ENCODE measurements at places on chromosomes 7 and 10.
A peak's percentile ranks its signal among the peaks of the same experiment; 100 is the strongest.

DNA sequence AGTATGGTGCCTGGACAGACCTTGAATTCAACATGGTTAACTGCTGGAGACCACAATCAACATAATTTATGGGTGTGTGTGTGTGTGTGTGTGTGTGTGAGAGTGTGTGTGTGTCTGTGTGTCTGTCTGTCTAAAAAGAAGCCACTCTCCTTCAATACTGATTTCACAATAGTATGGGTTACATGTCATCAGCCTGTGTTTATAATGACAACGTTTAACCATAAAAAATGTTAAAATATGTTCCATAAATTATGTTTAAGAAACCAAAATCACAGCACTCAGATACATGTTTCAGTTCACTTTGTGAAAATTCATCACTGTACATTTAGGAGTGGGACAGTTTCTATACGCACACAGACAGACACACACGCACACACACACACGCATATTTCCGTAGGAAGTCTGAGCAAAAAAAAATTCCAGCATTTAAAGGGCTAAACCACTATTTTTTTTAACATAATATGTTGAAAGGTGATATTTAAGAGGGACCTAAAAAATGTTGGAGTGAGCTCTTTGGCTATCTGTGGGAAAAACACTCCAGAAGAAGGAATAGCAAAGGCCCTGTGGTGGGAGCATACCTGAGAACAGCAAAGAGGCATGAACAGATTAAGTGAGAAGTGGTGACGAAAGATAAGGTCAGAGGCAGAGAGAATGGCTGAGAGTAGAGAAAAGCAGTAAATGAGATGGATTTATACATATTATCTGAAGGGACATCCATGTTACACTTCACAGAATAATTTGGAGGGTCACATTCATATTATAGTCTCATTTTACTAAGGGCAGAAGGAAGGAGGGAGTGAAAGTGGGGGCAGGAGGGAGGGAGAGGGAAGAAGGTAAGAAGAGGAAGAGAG lies 10.9 kb downstream of the PDZD8 start:
- DNase-seq = peak; percentile 52

DNA sequence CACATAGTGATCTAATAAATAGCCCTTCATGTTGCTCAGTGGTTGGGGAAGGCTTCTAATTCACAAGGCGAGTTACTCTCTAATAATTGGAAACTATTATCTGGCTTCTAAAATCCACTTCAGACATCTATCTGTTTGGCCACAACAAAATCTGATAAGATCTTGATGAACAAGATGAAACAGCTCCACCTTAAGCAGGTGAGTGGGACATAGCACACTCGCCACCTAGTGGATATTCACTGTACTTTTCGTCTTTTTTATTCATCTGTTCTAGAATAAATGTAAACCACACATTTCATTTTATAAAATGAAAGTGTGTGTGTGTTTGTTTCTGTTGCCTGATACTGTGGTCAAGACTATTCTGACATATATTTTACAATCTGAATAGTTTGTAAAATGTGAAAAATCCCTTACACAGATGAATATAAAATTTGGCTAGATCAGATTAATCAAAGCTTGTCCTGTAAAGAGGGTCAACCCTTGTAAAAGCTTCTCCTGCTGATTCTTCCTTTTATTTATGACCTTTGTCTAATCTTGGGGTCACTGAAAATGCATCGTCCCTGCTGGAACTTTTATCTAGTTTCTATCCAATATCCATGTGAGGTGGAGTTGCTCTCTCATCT lies 26.5 kb upstream of the CNTNAP2 start:
- peak; percentile 28 for DNase-seq

DNA sequence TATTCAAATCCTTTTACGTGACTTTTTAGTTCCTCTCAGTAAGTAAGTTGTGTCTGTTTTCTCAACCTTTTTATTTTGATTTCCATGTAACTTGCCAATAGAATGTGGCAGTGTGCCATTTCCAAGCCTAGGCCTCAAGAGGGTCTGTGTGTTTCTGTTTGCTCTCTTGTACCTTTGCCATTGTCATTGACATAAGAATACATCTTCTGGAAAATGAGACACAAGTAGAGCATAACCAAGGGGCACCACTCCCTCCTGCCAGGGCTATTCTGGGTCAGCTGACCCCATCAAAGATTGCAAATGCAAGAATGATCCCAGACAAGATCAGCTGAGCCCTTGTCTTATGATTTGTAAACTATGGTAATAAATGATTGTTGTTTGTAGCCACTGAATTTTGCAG lies 524.0 kb downstream of the IPMK start:
- DNase-seq = no peak

GRCh38 chr10:11080564-11080984 lies 62.9 kb downstream of the CELF2 start:
- no peak for DNase-seq

DNA sequence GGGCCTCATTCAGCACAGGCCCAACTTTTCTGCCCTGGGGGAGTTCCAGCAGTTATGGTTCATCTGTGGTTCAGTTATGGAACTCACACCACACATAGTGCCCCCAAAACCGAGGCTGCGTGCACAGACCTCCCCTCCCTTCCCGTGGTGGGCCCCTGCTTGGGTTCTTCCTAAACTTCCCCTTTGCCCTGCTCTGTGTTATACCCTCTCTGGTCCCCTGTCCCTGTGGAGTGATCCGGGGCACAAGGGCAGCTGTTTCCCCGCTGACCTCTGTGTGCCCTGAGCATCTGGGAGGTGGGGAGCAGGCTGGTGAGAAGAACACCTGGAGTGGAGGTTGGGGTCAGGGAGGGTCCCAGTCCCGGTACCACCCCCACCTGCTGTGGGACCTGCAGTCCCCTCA lies 39.4 kb downstream of the HTRA1 start:
- DNase-seq = no peak

- DNase-seq = no peak
Measured at GRCh38 chr7:54697659-54698186, 61.3 kb downstream of the SEC61G start.

DNA sequence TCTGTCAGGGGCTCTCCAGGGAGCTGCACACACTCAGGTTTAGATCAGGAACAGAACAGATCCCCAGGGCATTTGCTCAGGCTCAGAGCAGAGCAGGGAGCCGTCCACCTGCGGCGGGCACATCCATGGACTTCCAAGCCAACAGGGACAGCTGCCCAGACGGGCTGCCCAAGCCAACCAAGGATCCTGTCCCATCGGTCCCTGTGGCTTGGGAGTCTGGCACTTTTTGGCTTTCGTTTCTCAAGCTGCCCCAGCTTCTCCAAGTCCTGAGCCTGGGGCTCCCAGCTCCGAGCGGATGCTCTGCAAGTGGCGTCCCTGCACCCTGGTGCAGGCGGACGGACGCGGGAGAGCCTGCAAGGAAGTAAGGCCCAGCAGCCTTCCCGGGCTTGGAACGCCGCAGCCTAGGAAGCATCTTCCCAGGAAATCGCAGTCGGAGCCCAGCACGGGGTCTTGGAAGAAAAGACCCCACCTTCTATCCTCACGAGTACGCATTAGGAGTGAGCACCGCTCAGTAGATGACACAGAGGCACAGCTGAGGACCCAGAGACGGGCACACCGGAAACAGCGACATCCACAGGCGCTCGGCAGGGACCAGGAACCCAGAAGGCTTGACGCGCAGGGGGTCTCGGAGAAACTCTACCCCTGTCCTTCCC lies 6.0 kb downstream of the GPR146 start:
- DNase-seq = no peak

- no peak for DNase-seq
Measured at GRCh38 chr7:136133551-136133950, 156.4 kb upstream of the MTPN start.

- no peak for DNase-seq
Measured at GRCh38 chr7:44244282-44244681, 43.5 kb downstream of the YKT6 start.
